ENCODE measurements at places on chromosomes 7 and 10.

GRCh38 chr7:65975814-65976445, 6.1 kb downstream of the GUSB start:
- DNase-seq: no peak

DNA sequence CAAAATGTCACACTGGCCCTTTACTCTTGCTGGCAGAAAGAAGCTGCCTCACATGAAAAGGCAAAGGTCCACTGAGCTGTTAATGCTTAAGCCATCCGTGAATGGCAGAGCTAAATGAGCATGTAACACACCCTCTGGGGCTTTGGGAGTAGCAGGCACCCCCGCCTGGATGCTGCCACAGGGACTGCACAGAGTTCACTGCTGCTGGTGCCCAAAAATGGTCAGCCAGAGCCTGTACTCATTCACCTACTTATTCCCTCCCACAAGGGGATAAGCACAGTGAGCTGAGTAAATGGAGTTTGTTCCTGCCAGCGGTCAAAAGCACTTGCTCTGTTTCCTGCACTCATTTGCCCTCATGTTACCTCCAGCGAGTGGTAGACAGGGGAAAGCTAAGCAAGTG, 374.0 kb upstream of the STEAP1 start:
- no peak for DNase-seq

DNA sequence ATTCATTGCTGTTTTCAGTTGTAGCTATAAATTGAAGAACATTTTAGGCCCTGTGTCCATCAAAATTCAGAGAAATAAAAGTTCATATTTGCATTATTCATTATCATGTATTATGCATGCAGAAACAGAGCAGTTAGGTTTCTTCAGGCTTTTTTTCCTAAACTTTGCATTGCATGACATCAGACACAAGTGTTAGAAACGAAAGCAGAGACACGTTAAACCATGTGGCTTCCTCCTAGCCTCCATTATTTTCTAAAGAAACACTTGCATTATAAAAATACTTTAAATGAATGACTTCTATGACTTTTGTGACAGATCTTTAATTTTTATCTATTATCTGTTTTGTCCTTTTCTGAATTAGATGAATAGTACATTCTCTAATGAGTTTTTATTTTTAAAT, 8.8 kb upstream of the EBLN1 start:
- DNase-seq: no peak

DNA sequence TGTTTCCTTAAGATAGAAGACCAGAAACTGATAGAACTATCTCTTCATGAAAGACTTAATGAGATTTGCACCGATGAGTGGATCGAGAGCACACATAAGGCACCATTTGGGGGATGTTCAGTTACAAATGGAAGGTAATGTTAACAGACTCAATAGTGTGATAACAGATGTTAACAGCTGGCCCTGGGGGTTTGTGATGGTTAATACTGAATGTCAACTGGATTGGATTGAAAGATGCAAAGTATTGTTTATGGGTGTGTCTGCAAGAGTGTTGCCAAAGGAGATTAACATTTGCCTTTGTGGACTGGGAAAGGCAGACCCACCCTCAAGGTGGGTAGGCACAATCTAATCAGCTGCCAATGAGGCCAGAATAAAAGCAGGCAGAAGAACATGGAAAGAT, 130.5 kb upstream of the DGKB start:
- no peak for DNase-seq

GRCh38 chr7:149713731-149714068, 59.7 kb downstream of the ZNF467 start:
- DNase-seq: no peak

Data from NCI-H524 (cell line).